ENCODE measurements at places on chromosomes 7 and 10.

DNA sequence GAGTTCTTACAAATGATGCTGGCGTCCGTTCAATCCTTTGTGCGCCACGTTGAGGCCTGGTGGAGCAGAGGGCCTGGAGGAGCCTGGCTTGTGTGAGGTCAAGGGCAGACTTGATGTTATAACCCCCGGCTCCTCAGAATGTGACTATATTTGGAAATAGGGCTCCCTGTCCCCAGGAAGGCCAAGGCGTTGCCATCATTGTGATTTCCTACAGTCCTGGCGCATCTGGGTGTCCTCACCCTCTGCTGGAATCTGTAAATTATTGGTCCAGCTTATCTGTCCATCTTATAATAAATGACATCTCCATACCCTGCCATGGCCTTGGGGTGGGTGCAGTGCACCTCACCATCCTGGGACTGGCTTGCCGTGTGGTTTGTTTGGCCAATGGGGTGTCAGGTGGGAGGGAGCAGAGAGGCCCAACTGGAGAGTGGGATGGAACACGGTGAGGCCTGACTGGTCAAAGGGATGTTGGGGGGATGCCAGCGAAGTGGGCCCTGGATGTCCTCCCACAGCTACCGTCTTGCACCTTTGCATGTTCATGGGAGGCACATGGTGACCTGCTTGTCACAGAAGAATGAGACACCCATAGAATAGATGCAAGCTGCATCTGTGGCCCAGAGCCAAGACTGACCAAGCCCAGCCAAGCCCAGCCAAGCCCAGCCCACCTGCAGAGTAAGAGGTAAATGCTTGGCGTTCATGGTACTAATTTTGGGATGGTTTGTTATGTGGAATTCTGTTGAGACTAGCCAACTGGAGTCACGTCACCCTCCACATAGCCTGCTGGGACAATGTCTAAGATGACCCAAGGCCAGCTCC lies 11.1 kb upstream of the LRRC27 start:
- no peak for DNase-seq

DNA sequence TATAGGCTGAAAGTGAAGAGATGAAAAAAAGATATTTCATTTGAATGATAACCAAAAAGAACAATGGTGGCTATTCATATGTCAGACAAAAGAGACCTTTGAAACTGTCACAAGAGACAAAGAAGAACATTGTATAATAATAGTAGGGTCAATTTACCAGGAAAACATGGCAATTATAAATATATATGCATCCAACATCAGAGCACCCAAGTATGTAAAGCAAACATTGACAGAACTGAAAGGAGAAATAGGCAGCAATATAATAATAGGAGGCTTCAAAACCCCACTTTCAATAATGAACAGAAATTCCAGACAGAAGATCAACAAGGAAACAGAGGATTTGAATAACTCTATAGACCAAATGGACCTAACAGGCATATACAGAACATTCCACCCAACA lies 876.2 kb downstream of the GRID1 start:
- no peak for DNase-seq

- no peak for DNase-seq
Observed at GRCh38 chr7:151007469-151007898, 16.7 kb downstream of the NOS3 start.

- DNase-seq: no peak
Observed at GRCh38 chr7:22378199-22378980, 21.4 kb upstream of the RAPGEF5 start.

GRCh38 chr10:115932099-115932498 lies 340.9 kb downstream of the GFRA1 start:
- no peak for DNase-seq

DNA sequence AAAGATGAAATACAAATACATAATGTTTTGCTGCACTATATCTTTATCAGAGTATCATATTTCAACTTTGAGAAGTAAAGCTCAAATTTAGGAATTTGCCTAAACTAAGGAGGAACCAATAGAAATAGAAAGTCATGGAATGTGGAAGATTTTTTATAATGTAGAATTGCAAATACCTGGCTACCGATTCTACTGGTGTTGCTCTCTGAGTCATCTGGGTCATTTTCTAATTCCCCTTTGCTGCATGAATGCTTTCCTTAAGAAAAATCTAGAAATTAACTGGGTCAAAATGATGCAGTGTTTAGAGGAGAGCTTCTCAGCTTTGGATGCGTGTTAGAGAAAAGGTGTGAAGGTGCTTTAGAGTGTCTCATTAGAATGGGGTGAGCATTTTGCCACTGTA lies 568.9 kb upstream of the ANKRD30A start:
- DNase-seq: no peak

DNA sequence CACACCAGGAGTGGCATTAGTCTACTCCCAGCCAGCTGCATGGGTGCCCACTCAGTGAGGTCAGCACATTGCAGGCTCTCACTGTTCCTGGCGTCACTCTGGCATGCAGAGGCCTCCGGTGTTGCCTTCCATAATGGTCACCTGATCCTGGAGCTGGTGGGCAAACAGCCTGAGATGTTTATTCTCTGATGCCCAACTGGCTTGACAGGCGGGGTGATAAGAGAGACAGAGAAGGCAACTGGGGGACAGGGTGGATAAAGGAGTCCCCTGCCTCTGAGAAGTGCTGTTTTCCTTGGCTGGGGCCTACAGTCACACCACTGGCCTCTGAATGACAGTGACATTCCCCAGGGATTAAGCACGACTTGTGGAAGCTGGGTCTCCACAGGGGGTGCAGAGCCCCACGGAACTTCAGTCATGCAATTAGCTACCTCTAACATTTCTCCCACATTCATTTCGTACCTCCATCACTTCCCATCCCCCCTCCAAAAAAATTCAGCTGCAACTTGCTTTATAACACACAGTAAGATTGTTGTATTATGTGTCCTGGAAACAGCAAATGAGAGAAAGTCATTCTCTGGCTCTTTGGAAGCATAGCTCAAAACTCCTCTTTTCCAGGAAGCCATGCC lies 7.1 kb upstream of the RBM20 start:
- DNase-seq: no peak

- no peak for DNase-seq
Observed at GRCh38 chr10:95312257-95312656, 21.5 kb upstream of the PDLIM1 start.

DNA sequence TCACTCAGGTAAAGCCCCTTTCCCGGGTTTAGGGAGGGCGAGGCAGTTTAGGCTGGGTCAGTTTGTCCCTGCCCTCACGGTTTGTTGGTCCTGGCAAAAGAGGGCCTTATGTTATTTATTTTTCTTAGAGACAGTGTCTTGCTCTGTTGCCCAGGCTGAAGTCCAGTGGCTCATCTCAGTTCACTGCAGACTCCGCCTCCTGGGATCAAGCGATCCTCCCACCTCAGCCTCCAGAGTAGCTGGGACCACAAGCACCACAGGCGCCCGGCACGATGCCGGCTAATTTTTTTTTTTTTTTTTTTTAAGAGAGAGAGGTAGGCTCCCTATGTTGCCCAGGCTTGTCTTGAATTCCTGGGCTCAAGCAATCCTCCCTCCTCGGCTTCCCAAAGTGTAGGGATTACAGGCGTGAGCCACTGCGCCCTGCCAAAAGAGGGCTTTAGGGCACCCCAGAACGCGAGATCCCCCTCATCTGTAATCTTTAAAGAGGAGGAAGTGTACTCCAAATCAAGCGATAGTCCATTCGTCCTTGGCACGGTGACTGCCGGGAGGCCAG lies 626 bp upstream of the BMS1 start:
- no peak for DNase-seq

DNA sequence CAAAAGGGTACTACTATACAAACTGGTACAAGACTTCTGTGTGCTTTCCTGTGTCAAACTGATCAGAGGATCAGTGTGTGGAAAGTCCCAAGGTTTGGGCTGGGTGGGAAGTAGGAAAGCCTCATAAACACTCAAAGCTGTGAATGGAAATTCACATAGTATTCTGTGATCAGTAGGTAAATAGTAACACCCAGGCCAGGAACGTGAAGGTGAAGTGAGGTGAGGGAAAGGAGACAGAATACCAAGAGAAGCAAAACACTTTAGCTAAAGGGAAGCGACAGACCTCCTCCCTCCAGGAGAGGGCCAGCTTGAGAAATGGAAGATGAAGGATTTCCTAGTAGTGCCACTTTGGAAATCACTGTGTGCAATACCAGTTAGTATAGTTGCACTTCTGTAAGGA lies 451.9 kb downstream of the KCNMA1 start:
- no peak for DNase-seq

- no peak for DNase-seq
Observed at GRCh38 chr10:110533149-110533548, 34.3 kb upstream of the SMC3 start.

- DNase-seq: no peak
Observed at GRCh38 chr7:46557295-46557711, 636.2 kb upstream of the IGFBP3 start.

- no peak for DNase-seq
Observed at GRCh38 chr7:127692200-127692599, 40.2 kb downstream of the SND1 start.

GRCh38 chr10:121062115-121062514 lies 211.0 kb downstream of the WDR11 start:
- DNase-seq: no peak

GRCh38 chr10:5904227-5904626 lies 14.2 kb downstream of the FBH1 start:
- no peak for DNase-seq

DNA sequence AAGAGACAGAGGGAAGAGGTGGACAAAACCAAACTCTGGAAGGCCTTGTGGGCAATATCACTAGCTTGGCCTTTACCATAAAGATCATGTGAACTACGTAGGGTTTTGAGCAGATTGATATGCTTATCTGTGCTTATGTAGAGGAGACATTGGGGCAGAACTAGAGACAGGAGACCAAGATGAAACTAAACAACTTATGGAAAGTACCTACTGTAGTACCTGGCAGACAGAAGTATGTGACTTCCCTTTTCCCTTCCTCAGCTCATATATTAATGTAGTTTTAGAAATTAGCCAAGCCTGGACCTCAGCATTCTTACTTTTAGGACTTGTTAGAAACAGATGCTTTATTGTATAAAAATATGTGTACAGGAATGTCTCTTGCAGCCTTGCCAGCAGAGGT lies 14.0 kb upstream of the IL6 start:
- DNase-seq: no peak

- DNase-seq: no peak
Observed at GRCh38 chr10:91006752-91007346, 86.0 kb upstream of the ANKRD1 start.

GRCh38 chr7:20558963-20559716 lies 56.3 kb upstream of the ABCB5 start:
- no peak for DNase-seq

- DNase-seq: no peak
Observed at GRCh38 chr10:6987536-6987945, 407.5 kb upstream of the PRKCQ start.

DNA sequence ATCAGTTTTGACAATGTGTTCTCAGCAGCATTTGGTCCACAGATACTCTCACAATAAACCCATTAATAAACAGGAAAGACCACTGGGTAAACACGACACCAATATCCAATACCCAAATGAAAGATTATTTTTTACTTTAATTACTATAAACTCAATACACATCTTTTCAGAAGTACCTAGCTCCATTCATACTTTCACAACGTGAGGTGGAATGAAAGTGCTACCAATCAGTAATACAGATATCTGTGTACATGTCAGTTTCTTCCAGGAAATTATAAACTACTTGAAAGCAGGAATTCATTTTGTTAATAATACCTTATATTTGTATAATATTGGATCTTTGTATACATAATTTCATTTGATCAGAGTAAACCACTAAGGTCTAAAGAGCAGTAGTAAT lies 11.9 kb downstream of the CDK6 start:
- no peak for DNase-seq

GRCh38 chr7:106199813-106200364 lies 84.9 kb downstream of the NAMPT start:
- no peak for DNase-seq

GRCh38 chr7:72040641-72041040 lies 371.5 kb downstream of the CALN1 start:
- no peak for DNase-seq

- no peak for DNase-seq
Observed at GRCh38 chr10:11113156-11113555, 95.5 kb downstream of the CELF2 start.

GRCh38 chr10:117264782-117265181 lies 23.9 kb downstream of the SLC18A2 start:
- DNase-seq: no peak

- DNase-seq: no peak
Observed at GRCh38 chr10:6148908-6149307, 53.8 kb upstream of the PFKFB3 start.

DNA sequence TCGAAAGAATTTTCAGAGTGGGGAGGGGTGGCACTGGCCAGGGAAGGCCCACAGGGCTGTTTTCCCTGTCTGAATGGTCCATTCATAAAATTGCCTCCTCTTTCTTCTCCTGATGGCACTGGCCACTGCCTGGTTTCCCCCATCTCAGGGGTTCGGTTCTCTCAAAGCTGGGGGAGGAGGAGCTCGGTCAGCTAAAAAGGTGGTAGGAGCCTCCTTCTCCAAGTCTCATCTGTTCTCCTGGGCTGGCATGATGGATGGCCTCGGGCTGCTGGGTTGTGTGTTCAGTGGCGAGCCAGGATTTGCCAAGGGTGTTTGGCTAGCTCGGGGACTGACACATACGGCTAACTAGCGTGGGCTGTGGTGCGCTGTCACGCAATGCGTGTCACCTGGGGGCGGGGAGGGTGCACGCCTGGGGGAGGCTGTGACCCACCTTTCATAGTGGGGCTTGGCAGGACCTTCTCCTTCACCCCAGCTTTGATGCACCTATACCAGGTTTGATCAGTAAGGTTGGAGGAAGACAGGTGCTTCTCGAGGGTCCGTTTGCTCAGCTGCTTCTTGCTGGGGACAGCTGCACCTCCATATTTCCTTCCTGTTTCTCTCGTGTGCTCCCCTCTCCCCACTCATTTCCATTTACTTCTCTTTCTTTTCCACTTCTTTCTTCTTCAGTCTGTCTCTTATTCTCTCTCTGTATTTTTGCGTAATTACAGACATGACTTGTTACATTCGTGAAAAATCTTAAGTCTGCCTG lies 36.3 kb downstream of the RBM20 start:
- DNase-seq: no peak

GRCh38 chr7:91582799-91583477 lies 297.6 kb downstream of the MTERF1 start:
- no peak for DNase-seq

DNA sequence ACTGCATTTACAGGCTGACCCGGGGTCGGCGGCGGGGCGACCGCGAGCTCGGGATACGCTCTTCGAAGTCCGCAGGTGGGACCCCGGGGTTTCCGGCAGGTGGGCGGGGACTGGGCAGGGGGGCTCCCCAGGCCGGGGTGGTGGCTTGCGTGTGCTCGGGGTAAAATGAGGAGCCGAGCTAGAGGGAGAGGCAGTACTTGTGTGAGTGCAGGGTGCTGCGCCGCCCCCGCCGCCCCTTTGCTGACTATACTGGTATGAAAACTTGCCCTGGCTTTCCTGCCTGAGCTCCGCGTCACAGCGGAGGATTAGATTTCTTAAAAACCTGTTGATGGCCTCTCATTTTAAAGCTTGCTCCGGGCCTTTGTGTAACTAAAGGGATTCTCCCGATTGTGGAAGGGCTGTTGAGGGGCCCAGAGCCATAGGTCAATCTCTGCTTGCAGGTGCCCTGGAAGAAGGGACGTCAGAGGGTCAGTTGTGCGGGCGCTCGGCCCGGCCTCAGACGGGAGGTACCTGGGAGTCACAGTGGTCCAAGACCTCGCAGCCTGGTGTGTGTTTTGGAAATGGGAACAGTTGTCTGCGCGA lies 488 bp downstream of the ARMC10 start:
- peak; percentile 46 for DNase-seq

All from SJSA1 (cell line).